ENCODE measurements at places on chromosomes 6 and 20.
A peak's percentile ranks its signal among the peaks of the same experiment; 100 is the strongest.

DNA sequence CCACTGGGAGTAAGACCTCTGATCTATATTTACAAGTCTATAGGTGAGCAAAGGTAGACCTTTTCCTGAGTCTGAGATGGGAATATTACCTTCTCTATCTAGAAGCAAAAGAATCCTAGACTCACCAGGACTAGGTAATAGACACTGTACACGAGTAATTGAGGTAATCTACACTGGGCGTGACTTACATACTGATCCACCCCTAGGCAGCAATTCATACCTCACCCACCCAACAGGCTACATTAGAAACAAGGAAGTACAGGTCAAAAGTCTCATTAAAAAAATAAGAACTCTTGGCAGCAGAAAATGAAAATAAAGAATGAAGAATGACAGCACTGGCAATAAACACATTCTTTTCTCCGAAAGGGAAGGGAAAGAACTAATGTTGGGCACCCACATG lies 7.6 kb downstream of the CSNK2A1 start:
- DNase-seq: no peak

DNA sequence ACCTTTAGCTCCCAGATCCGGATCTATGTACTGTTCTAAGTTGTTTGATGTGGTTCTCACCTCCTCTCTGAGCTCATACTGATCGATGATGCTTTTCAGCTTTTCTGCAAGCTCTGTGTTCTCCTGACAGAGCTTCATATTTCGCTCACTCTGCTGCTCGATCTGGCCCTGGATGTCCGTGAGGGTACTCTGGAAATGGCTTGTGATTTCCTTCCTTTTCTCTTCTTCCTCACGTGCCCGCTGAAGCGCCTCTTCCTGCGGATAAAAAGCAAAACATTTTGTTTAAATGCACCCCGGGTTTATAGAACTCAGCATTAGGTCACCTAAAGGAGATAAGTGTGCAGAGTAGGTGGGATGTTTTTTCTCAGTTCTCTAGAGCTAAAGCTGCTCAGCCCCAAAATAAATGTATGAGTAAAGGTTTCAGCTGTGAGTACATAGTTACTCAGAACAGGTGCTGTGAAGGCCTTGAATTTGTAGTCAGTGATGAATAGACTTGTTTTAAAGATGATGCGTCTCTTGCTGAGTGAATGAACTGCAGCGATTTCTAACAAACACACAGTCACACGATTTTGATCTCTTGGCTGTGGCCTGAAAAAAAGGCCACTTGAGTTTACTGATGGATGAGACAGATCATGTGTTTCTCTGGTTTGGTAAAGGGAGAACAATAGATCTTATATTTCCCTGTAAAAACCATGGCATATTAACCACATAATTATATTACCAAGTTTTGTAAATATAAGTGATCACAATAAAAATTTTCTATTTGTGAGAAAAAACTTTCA lies 29.1 kb downstream of the TXLNB start:
- DNase-seq: peak; percentile 93

DNA sequence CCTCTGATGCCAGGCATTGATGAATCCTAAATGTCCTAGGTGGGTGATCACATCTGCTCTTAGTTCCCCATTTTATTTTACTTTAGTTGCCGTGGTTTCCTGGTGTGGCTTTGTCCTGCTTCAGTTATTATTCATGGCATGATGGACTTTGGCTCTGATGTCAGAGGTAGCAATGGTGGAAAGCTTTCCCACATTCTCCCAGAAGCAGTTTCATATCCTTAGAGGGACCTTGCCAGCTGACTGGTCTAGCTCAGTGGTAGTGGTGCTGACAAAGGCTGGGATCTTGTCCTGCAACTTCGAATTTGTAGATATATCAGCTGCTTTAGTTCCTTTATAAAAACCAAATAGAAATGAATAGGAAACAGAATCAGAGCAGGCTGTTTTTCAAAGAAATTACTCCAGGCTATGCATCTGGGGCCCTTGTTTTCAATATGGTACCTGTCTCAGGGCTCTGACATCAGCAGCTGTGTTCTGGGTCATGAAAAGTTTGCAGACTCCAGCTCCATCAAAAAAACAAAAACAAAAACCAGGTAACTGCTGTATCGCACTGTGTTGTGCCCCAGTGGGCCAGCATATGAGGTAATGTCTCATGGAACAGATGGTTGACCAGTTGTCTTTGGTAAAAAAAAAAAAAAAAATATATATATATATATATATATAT lies 133.7 kb downstream of the PLCB4 start:
- DNase-seq: no peak

GRCh38 chr6:46440141-46440540 lies 51.1 kb downstream of the RCAN2 start:
- peak; percentile 43 for DNase-seq

GRCh38 chr20:33370291-33370690 lies 31.0 kb downstream of the CDK5RAP1 start:
- no peak for DNase-seq

GRCh38 chr20:15925376-15925775 lies 647.9 kb downstream of the KIF16B start:
- no peak for DNase-seq

- no peak for DNase-seq
These were observed 10.3 kb downstream of the ARHGAP18 start for GRCh38 chr6:129699659-129700058.

GRCh38 chr6:142395266-142395665 lies 93.5 kb downstream of the ADGRG6 start:
- DNase-seq: no peak

GRCh38 chr20:8431538-8432434 lies 299.7 kb downstream of the PLCB1 start:
- no peak for DNase-seq

- no peak for DNase-seq
These were observed 43.4 kb downstream of the SLC35B3 start for GRCh38 chr6:8391934-8392333.

GRCh38 chr6:42429836-42430235 lies 21.9 kb downstream of the TRERF1 start:
- DNase-seq: no peak

GRCh38 chr6:29679962-29680361 lies 990 bp downstream of the ZFP57 start:
- no peak for DNase-seq

DNA sequence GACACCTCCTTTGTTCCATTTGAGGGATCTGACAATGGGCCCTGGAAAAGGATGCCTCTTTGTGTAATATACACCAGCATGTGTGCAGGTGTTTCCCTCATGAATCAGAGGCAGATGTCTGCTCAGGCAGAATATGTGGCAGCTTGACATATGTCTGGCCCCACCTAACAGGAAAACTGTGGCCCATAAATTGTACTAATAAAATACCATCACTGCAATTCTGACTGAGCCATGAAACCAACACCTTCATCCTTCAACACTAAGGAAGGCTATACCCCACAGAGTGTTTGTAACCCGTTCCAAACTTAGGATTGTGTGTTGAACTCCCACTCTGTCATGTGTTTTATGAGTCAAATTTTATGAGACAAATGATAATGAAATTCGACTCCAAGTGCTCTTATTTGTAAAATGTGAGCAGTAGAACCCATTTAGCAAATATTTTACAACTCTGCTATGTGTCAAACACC lies 22.7 kb downstream of the LAMA4 start:
- peak; percentile 51 for DNase-seq
